Bronchial epithelial cell (primary cell): ENCODE measurements at places on chromosomes 4 and X. TPM values are rescaled to one million over a fixed set of nuclear protein-coding genes. Genes with fewer than 3 reads are reported as not detected.

Gene STAP1
- total RNA-seq: under 0.01 TPM in 1 of 2 replicates, not detected in the other

Gene ACOX3
- 12.4 and 22.0 TPM in 2 replicates for total RNA-seq

DNA sequence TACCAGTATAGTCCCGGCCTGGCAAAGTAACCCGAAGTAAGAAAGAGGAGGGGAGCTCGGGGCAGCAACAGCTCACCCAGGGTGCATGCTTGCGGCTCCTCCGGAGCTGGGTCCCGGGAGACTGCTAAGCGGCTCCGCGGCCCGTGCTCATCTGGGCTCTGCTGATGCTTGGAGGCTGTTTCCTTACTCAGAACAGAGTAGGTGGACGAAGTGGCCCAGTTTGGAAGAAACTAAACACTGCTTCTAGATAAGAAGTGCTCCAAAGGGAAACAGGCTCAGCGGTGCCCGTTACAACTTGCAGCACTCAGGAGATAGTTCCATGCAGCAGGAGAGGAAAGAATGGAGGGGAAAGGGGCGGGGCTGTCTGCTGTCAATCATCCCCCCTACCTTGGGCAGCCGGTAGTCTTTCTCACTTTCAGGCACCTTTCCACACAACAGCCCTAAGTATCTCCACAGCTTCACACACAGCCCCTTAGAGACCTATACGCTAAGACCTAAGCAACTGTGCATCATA is at the start of gene COL4A6:
Gene COL4A6, minus strand, starts transcription at position 313 of the 514 bp plus-strand sequence. Its CDS starts 226 bp downstream, at position 87.
- DNase-seq: peak; percentile 62

GRCh38 chrX:78514852-78515251 is 144.3 kb downstream of the RTL3 start:
- peak; percentile 90 for DNase-seq
